ENCODE measurements at places on chromosomes 12 and 14.

DNA sequence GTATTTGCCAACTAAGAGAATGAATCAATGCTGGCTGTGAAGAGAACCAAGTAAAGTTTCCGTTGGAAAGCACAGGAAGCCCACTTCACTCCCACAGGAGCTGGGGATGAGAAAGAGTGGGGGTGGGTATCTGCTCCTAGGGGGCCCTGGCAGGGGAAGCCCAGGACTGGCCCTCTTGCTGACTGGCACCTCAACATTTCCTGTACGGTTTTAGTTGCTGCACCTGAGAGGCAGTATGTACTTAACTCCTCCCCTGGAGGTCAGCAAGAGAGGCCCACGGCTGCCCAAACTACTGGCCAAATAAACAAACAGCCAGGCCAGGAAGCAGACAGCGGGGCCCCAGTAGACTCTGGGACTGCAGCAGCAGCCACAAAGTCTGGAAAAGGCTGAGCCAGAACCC lies 33.8 kb upstream of the VWF start:
- no peak for DNase-seq

- DNase-seq: no peak
Observed at GRCh38 chr14:92978229-92979021, 55.5 kb downstream of the CHGA start.

- peak; percentile 40 for DNase-seq
Observed at GRCh38 chr12:3201339-3202051, 124.3 kb downstream of the TSPAN9 start.

- no peak for DNase-seq
Observed at GRCh38 chr14:80543211-80543610, 331.9 kb upstream of the DIO2 start.

Measured in WERI-Rb-1 (cell line).